ENCODE measurements at places on chromosomes 5 and 9.
A peak's percentile ranks its signal among the peaks of the same experiment; 100 is the strongest.

- DNase-seq = no peak
Measured at GRCh38 chr5:116242343-116242742, 157.5 kb downstream of the COMMD10 start.

DNA sequence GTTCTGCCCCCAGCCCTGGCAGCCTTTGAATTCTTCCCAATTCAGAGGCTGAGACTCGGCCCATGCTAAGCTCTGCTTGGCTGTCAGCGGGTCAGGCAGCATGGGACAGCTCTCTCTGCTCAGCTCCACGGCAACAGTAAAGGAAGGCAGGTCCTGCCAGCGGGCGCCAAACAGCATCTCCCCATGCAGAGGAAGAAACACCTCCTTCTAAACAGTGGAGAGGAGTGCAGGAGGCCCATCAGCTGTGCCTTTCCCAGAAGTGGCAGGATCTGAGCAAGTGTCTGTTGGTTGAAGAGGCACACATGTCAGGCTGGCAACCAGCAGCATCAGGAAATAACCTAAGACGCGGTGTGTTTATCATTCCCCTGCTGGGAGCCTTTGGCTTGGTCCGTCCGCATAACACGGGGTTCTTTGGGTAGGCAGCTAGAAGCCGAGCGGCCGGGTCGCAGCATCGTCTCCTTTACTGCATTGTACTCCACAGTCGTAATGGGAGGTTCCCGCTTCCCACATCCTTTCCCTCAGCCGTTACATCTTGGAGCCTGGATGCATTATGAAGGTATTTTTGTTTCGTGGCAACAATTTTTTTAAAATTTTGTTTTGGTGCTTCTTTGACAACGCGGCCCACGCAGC lies 42.7 kb upstream of the NCS1 start:
- DNase-seq = no peak

GRCh38 chr5:159242656-159243055 lies 20.4 kb upstream of the UBLCP1 start:
- DNase-seq = no peak

DNA sequence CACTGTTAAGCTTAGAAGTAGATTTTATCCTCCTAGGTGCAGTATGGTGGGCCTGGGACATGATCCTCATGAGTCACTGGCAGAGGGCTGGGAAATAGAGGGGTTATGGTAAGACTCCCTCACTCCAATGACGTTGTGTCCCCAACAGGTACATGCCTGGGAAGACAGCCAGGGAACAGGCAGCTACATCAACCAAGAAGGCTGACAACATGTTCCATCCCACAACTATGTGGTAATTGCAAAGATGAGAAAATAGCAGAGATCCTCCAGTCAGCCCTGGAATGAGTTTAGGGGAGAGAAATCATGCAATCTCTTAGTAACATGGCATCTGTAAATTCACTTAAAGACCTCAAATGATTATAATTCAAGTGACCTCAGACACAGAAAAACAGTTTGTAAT lies 114.4 kb upstream of the LIFR start:
- no peak for DNase-seq

GRCh38 chr9:128145951-128146351 lies 3.3 kb upstream of the LCN2 start:
- DNase-seq = no peak

DNA sequence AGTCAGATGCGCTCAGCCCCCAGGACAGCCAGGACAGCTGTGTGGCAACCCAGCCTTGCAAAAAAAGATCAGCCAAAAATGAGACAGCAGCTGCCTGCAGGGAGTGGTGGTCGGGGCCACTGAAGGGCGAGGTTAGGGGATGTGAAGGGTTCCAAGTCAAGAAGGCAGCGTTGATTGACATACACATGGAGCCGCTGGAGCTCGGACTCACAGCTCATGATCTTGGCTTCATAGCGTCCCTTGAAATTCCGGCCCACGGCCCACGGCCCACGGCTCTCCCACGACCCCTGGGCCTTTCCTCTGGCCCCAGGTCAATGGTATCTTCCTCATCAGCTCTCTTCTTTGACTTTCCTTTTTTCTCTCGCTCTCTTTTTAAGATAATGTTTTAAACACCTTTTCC lies 390.0 kb upstream of the IRX4 start:
- DNase-seq = no peak

DNA sequence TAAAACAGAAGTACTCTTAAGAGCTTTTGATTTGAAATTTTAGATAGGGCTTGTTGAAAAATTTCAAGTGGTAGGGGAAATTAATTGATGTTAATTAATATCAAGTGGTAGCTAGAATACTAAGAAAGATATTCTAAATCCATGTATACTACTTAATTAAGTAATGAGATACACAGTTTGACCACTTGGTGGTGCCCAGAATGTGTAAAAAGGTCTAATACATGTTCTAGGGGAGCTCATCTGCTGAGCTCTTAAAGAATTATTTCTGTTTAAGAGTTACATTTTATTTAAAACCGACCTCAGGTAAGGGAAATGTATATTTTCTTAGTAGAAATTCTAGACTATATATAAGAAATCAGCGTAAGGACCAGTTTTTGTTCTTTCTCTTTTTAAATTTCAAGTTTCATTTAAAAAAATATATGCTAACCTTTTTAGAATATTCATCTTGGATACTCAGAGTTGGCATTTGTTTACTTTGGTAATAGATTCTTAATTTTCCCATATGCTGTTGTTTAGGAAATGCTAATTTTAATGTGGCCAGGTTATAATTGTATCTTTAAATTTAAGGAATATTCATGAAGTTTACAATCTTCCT lies 61.5 kb downstream of the LNPEP start:
- DNase-seq = peak; percentile 55

- DNase-seq = peak; percentile 28
Measured at GRCh38 chr5:158765407-158765806, 334.3 kb downstream of the EBF1 start.

DNA sequence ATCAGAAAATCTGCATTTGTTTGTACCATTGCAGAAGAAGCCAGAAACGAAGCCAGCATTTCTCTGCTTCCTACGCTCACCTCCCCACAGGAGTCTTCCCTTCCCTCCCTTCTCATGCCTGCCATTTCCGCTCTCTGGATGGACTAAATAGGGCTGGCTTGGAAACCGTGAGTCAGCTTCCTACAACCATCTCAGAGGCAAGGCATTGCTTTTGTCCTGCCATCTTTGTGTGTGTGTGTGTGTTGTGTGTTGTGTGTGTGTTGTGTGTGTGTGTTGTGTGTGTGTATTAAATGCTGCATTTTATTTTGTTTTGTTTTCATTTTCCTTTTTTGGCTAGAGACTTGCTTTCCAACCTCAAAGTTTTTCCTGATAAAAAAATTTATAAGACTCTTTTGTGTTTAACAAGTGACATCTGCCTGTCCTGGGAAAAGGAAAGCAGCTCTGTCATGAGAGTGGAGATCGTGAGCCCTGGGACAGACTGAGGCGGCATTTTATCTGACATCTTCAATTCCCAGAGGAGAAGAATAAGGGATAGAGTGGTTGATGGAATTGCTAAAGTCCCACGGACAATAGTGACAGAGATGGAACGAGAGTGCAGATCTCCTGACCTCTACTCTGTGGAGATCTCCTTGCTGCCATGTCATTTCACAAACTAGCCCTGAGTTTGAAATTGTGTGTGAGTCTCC lies 7.5 kb upstream of the EGFLAM start:
- no peak for DNase-seq

DNA sequence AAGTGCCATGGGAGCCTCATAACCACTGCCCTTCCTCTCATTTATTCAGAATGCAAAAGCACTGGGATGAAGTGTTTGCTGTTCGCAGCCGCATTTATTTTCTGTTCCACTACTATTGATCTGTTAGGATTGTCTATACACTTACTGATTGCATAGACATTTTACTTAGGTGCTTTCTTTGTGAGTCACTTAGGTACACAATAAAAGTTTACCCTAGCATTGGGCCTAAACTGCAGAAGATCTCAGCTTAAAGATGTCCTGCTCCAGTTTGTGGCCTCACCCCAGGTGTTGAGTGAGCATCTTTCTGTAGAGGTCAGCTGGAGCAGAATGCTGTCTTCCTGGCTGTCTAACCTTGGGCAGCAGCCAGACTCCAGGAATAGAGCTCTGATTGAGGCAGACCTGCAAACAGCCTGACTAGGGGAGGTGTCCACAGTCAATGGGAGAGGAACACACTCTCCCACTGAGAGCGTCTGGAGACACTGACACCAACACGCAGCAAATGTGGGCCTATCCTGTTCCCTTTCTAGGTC lies 54.0 kb downstream of the GPR21 start:
- DNase-seq = no peak

- no peak for DNase-seq
Measured at GRCh38 chr9:84317563-84317962, 23.0 kb downstream of the SLC28A3 start.

- DNase-seq = no peak
Measured at GRCh38 chr9:124291801-124292396, 34.1 kb downstream of the NEK6 start.

- DNase-seq = no peak
Measured at GRCh38 chr9:78707481-78707991, 410.6 kb downstream of the PSAT1 start.

DNA sequence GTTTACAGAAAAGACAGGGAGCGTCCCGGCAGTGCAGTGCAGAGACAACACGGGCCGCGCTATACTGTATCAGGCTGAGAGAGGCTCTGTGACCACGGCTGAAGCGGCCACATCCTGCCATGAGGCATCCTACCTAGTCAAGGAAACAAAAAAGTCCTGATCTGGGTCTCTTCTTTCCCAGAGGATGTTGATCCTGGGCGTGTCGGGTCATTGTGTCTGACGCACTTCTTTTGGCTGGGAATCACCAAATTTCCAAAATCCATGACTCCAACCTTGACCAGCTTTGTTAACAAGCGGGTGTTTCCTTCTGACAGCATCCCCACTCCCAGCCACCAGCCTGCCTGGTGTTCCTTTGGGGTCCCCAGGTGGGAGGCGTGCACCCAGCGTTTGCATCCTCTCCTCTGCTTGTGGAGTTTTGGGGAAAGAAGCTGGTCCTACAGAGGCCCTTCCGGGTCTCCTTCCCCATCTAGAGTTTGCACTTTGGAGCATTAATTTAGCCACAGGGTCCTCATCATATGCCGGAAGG lies 91.4 kb upstream of the RAI14 start:
- no peak for DNase-seq

- no peak for DNase-seq
Measured at GRCh38 chr5:38697013-38697412, 140.6 kb upstream of the LIFR start.

- no peak for DNase-seq
Measured at GRCh38 chr9:136750526-136750925, 2.2 kb upstream of the LCN6 start.

DNA sequence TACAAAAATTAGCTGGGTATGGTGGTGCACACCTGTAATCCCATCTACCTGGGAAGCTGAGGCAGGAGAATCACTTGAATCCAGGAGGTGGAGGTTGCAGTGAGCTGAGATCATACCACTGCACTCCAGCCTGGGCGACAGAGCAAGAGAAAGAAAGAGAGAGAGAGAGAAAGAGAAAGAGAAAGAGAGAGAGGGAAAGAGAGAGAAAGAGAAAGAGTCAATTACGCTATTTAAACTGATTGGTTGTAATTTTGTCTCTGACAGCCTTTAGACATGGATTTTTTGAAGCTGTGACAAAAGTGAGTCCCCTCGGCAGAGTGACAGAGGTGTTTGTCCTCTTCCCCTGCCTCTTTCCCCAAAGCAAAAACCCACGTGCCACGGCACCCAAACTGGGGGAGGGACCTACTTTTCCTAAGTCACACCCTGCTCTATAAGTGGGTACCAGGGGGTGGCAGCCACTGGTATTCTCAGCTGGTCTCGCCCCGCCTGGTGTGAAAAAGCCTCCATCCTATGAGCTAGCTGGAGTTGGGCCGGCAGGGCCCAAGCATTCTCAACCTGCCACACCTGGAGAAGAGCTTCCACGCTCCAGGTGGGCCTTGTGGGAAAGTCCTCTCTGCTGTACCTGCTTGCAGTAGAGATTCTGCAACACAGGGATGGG lies 3.4 kb upstream of the CFAP157 start:
- DNase-seq = no peak

DNA sequence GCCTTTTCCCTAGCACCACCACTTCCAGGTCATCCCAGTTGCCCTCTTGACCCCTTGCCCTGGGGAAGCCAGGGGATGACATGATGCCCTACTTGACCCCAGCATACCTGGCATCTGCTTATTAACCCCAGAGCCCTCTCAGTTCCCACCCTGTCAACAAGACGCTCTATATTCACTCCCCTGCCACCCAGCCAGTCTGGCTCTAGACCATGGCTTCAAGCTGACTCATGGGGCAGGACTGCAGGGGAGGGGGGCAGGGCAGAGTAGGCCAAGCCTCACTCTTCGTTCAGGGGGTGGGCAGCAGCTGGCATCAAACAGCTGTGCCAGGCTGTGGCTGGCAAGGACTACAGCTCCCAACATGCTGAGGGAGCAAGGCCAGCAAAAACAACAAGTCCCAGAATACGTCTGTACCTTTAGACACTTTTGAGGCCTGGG lies 5.3 kb downstream of the ATOSB start:
- DNase-seq = no peak

DNA sequence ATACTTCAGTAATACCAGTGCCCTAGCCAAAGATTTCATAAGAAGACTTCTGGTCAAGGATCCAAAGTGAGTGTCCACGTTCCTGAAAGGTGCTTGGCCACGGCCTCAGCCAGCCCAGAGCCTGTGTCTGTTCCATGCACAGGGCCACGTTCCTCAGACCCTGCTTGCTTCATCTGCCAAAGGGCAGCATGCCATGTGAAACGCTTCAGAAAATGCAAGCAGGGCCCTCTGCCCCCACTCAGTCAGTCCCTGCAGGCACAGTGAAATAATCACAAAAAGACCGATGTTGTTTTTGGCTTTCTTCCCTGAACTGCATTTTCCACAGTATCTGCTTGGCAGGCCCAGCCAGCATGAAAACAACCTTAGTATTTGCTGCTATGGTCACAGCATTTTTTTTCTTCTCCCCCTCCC lies 85.5 kb upstream of the CTSL start:
- DNase-seq = no peak

GRCh38 chr9:25678846-25679360 lies 659 bp upstream of the TUSC1 start:
- no peak for DNase-seq

DNA sequence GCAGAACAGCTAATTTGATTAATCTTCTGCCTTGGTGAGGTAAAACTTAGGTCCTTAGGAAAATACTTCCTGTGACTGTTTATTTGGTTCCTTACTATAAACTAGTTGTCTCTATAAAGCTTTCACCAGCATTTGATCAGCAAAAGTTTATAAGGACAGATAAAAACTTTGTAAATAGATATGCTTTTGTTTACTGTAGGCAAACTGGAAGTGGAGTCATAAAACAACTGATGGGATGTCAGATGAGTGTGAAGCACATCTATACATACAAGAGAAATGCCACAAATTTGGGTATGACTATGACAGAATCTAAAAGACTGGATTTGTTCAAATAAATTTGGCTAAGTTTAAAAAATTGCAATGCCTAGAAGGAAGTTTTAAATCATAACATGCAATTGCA lies 5.5 kb downstream of the PTGER4 start:
- DNase-seq = no peak

- no peak for DNase-seq
Measured at GRCh38 chr5:154276973-154277331, 86.4 kb downstream of the GALNT10 start.

GRCh38 chr5:95583992-95584391 lies 29.1 kb downstream of the ARSK start:
- DNase-seq = no peak

GRCh38 chr5:9829621-9830020 lies 199.5 kb upstream of the TAS2R1 start:
- DNase-seq = no peak

- DNase-seq = no peak
Measured at GRCh38 chr5:95177456-95177855, 107.4 kb downstream of the MCTP1 start.

- no peak for DNase-seq
Measured at GRCh38 chr9:122860319-122861142, 32.1 kb upstream of the PDCL start.

- no peak for DNase-seq
Measured at GRCh38 chr9:7089406-7090193, 331.8 kb downstream of the KDM4C start.

Data from Jurkat, Clone E6-1 (cell line).